Natural killer cell (primary cell): ENCODE measurements at places on chromosomes 6 and 20. TPM values are rescaled to one million over a fixed set of nuclear protein-coding genes. Genes with fewer than 3 reads are reported as not detected.

PRR18 gene
- not detected for total RNA-seq

- DNase-seq: no peak
Observed at GRCh38 chr20:41512624-41513023, 105.6 kb downstream of the CHD6 start.

PPP1R14C gene
- total RNA-seq: not detected

DNA sequence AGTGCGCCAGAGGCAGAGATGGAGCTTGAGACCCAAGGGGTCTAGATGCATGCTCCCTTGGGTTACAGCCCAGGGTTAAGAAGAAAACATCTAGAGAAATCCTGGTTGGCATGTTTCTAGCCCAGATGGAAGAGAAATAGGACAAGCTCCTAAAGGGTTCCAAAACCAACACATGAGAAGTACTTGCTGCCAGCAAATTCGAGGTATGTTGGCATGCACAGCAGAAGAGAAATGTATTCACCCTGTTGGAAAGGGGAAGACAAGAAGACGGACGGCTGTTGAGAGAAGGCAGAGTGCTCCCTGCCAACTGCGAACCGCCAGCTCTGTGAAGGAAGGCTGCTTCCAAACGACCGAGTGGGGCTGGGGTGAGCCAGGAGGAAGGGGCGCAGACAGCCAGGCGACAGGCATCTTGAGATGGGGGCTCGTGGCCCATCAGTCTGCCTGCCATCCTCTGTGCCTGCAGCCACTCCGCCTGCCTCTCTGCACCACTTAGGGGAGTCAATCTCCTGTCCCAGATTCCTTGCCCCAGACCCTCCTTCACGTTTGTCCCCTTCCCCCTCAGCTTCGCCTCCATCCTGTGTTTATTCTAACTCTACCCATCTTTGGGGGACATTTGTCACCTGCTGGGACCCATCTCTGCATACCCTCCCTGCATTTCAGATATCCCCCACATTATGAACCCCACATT lies 249.2 kb downstream of the CDC5L start:
- no peak for DNase-seq

GRCh38 chr6:31969712-31970603 lies 2.0 kb downstream of the DXO start:
- no peak for DNase-seq

OR2W1 gene
- total RNA-seq: not detected

- no peak for DNase-seq
Observed at GRCh38 chr6:158865769-158866168, 46.6 kb upstream of the EZR start.

EBF4 gene
- total RNA-seq: 21.7 TPM

DNA sequence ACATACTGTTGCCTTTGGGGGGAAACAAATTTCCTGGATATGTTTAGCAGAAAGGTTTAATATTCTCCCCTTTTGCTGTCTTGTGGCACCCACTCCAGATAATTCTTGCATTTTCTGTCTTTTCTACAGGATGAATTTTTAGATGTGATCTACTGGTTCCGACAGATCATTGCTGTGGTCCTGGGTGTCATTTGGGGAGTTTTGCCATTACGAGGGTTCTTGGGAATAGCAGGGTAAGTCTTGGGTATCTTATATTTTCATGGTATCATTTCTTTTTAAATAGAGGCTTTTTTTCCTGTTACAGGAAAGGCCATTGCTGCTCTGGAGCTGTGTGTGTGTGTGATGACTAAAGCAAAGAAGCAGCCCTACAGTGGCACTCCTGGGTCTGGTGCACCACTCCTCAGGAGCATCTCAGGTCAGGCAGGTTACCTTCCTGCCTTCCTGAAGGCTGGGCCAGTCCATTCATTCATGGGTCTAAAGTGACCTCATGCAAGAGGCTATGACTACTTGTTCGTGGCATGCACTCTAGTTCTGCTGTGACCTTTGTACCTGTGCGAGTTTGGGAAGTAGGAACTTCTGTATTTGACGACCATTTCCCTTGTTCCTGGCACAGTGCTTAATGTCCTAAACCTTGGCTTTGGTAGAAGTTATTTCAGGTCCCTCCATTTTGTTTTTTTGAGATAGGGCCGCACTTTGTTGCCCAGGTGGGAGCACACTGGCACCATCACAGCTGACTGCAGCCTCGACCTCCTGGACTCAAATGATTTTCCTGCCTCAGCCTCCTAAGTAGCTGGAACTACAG lies 2.2 kb downstream of the RAB5IF start:
- no peak for DNase-seq

IL17F gene
- total RNA-seq: not detected

- no peak for DNase-seq
Observed at GRCh38 chr6:143286251-143286795, 164.2 kb downstream of the ADAT2 start.

DNA sequence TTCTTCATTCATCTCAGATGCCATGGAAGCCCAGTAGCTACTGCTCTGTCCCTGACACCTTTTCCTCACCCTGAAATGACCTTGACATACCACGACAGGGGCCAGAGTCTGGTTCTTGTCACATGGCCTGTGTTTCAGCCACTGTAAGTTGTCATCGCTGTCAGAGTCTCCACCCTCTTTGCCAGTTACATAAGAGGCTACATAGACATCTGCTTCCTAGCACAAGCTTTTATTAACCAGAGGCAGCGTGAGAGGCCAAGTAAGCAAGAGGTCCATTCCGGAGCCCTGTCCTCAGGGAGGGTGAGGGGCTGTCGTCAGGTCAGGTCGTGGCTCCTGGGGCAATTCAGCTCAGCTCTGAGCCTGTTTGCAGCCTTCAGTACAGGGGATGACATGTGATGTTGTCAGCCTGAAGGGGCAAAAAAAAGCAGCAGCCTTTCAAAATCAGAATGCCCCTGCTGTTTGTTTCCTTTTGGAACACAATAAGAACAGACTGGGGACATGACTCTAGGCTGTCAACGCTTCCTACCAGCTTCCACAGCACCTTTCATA lies 146.3 kb downstream of the MTFR2 start:
- DNase-seq: no peak

OLIG3 gene
- not detected for total RNA-seq

DNA sequence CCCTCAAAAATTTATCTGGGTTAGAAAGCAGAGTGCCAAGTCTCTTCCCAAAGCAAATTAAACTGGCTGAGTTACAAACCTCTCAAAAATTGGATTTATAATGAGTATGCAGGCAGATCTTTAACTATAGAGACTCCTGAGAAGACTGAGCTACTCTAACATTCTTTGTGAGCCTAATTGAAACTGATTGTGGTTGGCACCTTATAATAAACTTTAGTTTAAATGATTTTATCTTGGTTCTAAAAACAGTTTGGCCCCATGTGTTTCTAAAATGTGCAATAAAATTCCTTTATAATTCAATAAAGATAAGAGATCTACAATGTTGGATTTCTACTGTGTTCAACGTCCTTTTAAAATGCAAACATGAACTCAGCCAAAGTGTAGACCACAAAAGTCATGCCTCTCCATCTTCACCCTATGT lies 480.2 kb upstream of the RNF217 start:
- DNase-seq: no peak

GRCh38 chr20:52422574-52423336 lies 231.2 kb upstream of the ZFP64 start:
- DNase-seq: no peak

GRCh38 chr6:118584911-118585310 lies 36.8 kb downstream of the PLN start:
- DNase-seq: no peak

PNPLA1 gene
- 0.61 TPM for total RNA-seq

GRCh38 chr6:52361414-52361944 lies 472 bp upstream of the PAQR8 start:
- peak; percentile 65 for DNase-seq

DNA sequence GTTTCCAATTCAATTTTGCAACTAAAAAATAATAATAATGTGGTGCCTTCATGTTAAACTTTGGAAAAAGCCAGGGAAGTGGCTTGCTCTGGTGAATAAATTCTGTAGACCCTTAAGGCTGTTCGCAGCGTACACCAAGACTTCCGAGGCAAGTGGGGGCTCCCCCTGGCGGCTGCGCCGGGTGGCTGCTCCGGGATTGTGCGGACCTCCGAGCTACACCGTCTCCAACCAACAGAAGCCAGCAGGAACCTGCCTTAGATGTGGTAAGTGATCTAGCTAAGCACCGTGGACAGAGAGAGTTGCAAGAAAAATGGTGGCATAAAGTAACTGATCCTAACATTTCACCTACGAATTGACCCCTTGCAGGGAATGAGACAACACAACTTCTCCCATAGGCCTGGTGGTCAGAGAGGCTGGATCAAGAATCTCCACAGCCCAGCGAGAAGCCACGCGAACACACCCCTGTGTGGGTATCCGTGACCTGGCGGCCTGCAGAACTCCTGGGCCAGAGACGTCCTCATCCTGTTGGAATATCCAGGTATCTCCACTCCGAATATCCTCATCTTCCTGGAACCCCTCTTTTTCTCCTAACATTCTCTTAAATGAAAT lies 69.6 kb downstream of the TBXT start:
- DNase-seq: peak; percentile 38

GRCh38 chr20:2133318-2134183 lies 31.9 kb downstream of the STK35 start:
- DNase-seq: no peak

DNA sequence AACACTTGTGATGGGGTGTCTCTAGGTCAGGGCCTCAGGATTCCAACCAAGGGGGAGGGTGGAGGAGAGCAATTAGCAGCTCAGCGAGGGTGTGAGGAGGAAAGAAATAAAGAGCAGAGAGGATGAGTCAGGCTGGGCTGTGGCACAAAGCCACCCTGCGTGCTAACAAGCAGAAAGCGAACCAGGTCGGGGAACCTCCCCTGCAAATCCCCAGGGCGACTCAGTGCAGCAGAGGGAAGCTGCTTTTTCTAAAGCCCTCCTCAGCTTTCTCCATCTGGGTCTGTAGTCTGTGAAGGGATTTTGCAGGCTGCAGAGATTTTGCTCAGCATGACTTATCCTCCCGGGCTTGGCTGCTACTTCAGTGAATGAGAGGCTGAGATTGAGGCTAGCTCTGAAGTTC lies 6.6 kb upstream of the SPO11 start:
- DNase-seq: no peak

GRM4 gene
- not detected for total RNA-seq

GRCh38 chr6:19731282-19731681 lies 105.9 kb upstream of the ID4 start:
- no peak for DNase-seq

- no peak for DNase-seq
Observed at GRCh38 chr6:169344750-169345065, 91.1 kb upstream of the THBS2 start.

PLN gene
- not detected for total RNA-seq

HLA-DQA1 gene
- total RNA-seq: 39.9 TPM

GRCh38 chr6:108672641-108673040 lies 111.9 kb downstream of the FOXO3 start:
- DNase-seq: no peak

DNA sequence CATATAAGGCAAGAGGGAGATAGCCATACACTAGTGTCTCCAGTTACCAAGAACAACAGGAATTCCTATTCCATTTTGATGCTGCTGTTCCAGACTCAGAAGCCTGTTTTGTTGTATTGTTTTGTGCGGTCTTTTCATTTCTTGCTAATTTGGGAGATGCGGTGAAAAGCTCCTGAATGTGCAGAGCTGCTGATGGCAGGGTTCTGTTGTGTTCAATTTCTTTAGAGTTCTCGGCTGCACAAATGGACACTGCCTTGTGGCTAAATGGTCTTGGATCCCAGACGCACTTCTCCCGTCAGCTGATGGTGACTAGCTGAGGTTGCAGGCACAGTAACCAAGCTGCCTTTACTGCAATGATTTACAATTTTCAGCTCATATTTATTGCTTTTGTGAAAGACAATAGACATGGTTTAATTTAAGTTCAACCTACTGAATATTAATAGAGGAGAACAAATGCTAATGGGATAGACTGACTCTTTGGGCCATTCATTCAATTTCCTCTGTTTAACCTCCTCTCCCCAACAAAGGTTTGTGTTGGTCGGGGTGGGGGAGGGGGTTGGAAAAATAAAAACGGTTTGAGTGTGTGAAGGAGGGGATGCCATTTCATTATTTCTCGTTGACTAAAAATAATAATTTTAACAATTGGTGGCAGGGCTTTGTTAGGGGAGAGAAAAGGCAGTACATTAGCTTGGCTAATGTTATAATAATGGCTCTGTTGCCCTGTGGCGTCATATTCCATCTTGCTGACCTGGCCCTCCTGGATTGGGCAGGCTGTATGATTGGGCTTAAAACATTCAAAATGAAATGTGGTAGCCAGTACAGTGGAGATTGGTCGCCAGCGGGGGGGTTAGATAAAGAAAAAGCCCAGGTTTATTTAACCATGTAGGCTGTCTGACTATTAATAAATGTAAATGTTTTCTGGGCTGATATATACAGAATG lies 159.5 kb downstream of the JARID2 start:
- no peak for DNase-seq

DNA sequence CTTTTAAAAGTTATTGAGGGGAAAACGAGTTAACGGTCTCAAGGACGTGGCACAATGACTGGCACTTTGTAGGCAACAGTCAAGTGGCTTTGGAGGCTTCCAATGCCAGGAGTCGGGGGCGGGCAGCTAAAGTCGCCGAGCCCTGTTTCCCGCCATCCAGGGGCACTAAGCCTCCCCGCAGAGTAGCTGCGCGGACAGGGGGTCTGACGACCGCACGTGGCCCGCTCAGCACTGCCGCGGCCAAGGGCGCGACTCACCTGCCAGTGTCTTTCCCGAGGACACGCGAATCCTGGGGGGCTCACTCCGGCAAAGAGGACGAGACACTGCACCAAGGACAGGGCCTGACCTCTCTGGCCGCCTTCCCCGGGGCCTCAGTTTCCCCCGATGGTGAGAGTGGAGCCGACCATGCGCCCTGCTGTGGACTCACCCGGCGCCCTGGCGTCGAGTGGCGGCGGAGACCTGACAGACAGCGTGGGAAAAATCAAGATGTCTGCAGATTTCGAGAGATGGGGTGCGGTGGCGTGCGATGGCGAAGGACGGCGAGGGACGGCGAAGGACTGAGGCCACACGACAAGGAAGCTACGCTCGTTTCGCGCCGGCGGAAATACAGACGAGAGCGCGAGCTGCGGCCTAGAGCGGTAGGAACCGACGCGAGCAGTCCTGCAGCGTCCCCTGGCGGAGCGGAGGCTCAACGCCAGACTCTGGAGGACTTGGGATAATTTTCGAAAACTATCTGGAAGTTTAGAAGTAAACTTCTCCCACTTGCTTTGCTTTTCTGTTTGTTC lies at the start of gene SNHG17:
Gene SNHG17, minus strand, starts transcription at position 559 of the 785 bp plus-strand sequence.
- DNase-seq: peak; percentile 97

NRSN1 gene
- not detected for total RNA-seq

- no peak for DNase-seq
Observed at GRCh38 chr20:10553326-10553984, 118.3 kb downstream of the SLX4IP start.
